ENCODE measurements at places on chromosomes 2 and 18.

DNA sequence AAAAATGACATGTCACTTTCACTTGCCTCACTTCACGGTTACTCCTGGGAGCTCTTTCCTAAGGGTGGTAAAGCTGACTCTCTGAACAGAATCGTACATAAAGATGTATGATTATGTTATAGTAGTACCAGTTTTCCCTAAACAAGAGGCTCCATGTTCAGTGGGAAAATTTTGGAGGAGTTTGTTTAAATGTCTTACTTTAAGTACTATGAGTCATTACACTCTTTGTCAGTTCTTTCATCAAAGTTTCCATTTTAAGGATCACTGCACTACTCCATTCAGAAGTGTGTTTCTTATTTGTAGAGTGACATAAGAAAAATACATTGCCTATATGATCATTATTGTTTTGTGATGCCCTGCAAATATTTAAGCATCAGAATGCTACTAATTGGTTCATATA, 121.1 kb upstream of the FIGN start:
- DNase-seq: no peak

DNA sequence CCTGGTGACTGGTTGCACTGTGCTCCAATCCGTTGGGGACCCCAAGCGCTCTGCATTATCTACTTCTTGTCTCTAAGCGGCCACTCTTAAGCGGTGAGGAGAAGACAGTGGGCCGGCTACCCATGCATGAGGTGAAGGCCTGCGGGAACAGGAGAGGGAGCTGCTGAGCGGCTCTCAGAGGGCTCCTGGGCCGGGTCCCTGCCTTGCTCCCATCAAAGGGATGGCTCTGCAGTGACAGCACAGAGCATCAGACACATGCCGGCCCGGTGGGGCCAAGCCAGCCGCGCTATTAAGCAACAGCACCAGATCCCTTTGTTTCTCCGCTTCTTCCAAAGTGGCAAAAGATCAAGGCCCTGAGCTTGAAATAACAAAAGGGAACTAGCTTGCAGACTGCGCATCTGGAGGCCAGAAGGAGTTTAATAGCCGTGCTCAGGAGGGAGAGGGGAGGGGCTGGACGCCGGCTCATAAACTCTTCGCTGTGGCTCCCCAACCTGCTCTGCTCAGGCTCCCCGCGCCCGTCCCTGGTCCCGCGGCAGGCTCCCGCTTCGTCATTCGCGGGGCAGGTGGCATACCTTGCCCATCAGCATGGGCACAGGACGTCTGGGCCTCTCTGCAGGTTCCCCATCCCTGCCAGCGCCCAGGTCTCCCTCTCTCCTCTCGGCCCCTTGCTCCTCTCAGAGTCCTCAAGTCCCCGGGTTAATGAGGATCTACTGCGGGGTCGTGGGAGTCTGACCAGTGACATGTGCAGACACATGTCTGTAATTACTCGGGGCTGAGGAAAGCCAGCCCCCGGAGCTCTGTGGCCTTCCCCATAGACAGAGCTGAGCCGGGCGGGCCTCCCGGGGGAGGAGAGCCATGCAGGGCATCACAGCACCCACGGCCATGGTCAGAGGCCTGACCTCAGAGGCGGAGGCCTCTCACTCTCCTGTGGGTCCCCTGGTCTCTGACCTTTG, 96.7 kb downstream of the ASB1 start:
- DNase-seq: no peak

DNA sequence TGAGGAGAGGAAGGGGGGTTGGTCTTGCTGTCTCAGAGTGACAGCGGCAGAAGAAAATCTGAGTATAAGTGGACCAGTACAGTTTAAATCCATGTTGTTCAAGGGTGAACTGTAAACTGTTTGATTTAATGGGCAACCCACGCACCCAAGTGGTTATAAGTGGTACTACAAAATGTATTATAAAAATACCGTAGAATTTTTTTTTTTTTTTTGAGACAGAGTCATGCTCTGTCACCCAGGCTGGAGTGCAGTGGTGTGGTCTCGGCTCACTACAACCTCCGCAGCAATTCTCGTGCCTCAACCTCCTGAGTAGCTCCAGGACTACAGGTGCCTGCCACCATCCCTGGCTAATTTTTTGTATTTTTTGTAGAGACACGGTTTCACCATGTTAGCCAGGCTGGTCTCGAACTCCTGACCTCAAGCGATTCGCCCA, 2.1 kb upstream of the CHCHD5 start:
- no peak for DNase-seq

- DNase-seq: no peak
Observed at GRCh38 chr2:223109341-223109740, 57.4 kb downstream of the KCNE4 start.

DNA sequence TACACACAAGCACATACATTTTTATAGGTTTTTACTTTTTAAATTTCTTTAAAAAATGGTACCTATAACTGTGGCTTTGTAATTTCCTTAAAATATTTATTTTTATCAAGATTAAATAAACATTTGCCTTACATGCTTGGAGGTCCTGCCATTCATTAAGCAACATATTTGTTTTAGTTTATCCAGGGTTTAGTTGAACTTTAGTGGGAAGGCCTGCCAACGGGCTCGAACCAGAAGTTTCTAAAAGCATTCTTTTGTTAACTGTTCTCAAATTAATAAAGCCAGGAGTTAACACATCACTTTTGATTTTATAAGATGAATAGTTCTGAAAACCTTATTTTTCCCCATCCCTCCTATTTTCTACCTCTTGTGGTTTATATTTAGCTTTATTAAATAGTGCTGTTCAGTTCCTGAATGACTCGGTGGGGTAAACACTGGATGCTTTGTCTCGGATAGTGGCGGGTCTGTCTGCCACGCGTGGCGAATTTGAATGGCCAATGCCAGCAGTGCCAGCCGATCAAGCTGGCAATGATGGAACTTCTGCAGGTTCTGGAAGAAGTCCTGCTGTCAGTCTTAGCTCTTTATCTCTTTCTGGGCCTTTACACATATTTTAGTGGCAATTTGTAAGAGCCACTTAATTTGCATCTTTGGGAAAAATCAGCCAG, 32.2 kb downstream of the SH3YL1 start:
- DNase-seq: no peak

GRCh38 chr2:175025233-175025632, 20.1 kb upstream of the CHN1 start:
- DNase-seq: no peak

GRCh38 chr2:100196786-100197494, 54.5 kb upstream of the AFF3 start:
- no peak for DNase-seq

DNA sequence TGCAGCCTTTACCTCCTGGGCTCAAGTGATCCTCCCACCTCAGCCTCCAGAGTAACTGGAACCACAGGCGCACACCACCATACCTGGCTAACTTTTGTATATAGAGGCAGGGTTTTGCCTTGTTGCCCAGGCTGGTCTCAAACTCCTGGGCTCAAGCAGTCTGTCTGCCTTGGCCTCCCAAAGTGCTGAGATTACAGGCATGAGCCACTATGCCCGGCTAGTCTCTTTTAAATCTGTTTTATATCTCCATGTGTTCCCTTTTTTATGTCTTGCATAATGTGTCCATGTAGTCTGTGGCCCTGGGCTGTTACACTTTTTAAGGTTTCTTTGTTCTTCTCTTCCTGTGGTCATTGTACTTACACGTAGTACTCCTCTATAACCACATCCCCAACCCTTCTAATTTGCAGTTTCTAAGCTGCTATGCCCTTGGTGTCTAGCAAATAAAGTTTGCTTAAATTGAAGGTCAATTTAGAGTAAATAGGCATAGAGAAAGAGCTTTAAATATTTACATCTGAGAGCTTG, 168.2 kb downstream of the MCFD2 start:
- no peak for DNase-seq

- no peak for DNase-seq
Observed at GRCh38 chr2:98952966-98953365, 16.9 kb upstream of the CRACDL start.

DNA sequence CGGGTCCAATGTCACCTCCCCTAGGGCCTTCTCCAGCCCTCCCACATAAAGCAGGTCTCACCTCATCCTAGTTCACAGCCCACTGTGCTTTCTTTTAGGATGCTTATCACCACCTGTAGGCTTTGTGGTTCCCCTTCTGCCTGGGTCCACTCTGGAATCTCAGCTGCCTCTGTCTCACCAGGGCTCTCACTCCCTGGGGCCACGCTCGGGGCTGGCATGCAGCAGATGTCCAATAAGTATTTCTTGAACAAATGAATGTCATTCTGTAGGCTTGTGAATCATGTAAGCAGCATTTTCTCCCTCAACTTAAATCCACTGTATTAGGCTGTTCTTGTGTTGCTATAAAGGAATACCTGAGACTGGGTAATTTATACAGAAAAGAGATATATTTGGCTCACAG, 4.3 kb upstream of the SH3BP4 start:
- DNase-seq: no peak

DNA sequence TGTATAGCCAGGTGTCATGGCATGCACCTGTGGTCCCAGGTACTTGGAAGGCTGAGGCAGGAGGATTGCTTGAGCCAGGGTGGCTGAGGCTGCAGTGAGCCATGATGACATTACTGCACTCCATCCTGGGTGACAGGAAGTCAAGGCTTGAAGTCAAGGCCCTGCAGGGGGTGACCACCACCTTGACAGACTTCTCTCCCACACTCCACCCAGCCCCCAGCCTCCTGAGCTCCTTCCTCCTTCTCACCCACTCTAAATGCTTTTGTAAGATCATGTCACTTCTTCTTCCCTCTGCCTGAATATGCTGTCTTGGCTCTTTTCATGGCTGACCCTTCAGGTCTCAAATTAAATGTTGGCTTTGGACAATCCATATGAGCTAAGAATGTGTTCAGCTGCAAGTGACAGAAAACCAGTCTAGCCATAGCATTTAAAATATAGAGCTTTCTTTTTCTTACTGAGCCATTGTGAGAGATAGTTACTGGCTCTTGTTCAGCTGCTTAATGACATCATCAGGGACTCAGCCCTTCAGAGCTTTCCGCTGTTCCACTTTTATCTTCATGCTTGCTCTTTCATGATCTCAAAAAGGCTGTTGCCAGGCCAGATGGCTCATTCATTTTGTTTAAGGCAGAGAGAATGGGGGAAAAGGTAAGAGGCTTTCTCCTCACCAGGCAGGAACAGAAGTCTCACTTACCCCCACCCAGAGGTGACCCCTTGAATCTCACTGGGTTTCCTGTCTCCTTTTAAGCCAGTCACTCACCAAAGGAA, 36.7 kb upstream of the TTC39C start:
- no peak for DNase-seq

DNA sequence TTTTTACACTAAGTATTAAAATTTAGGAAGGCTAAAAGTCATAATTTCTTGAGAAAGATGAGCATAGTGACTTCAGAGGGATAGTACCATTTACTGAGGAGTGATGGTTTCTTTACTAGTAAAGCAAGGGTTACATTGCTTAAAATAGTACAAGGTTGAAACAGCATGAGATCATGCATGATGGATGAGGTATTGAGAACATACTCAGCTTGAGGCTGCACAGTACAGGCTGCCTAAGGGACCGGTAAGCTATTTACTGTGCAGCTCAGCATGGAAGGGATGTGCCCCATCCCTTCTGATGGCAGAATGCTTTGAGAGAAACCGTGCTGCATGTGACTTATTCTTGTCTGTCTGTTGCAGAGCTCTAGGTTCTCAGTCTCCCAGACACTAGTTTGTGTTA, 122.1 kb downstream of the EML6 start:
- no peak for DNase-seq

- DNase-seq: no peak
Observed at GRCh38 chr2:3981446-3981987, 278.1 kb downstream of the DCDC2C start.

Data from activated T-cell treated with anti-CD3 and anti-CD28 coated beads for 24 hours (primary cell).